Right lung (tissue), 10 donors: ENCODE measurements at places on chromosomes 7 and 10.

- DNase-seq, result no peak
Observed at GRCh38 chr7:139105484-139105883, 4.0 kb downstream of the ZC3HAV1 start.

DNA sequence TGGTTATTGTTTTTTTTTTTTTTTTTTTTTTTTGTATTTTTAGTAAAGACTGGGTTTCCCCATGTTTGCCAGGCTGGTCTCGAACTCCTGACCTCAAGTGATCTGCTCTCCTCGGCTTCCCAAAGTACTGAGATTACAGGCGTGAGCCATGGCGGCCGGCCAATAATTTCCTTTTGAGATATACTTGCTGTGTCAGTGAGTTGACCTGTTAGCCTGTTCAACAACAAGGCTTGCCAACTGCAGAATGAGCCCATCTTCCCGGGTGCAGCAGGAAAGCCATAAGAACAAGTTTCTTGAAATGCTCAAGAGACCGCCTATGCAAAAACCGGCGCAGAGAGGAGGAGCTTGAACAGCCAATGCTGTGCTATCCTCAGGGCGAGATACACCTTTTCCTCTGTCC is 112.5 kb downstream of the PRPF18 start:
- DNase-seq, result no peak

GRCh38 chr10:55628260-55628701 is 732.8 kb downstream of the ZWINT start:
- DNase-seq, result peak; percentile 30

DNA sequence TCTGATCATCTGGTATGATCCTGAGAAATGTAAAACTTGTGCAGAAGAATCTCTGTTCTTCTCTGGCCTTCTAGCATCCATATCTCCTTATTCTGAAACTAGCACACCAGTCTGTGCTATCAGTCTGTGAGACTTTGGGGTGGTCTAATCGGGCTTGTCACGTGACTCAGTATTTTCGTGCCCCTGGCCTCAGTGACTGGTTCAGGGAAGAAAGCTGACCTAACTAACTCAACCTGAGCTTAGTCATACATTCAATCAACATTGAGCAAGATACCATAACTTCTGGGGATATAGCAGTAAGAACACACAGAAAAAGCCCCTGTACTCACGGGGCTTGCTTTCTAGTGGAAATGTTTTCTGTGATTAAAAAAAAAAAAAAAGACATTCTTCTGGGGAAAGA is 109.3 kb downstream of the DKK1 start:
- no peak for DNase-seq

DNA sequence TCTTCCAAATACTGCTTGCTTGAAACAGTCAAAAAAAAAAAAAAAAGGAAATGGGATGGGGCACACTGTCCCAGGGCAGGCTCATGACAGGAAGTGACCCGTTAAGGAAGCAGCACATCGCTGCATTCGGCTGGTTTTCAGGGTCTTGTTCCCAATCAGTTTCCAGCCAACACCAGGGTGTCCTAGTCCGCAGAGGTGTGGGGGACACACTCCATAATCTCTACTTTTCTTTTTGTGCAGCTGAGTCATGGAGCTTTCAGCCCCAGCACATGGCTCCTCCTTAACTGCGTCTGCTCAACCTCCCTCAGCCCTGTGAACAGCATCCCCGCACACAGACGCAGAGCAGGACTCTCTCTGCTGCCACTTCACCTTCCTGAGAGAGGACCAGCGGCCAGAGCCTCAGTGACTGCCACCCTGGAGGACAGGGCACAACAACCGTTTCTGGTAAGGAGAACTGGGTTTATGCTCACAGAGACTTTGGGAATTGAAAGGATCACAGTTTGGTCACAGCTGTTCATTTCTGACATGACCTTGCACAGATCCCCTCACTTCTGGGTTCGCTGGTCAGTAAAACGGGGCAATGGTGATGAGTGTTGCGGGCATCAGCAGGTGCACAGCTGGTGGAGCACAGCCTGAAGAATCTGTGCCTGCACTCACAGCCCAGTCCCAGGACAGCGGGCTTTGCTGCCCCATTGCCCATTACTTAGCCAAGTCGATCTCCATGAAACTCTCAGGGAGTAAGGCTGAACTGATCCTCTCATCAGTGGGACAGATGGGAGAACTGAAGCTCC is at the start of gene GIMAP5:
Gene GIMAP5 (plus strand): TSS at position 154 of the 791 bp plus-strand sequence. CDS start 3,467 bp downstream, outside the sequence.
- DNase-seq, result no peak

GRCh38 chr7:43666938-43667337 is 62.4 kb downstream of the COA1 start:
- DNase-seq, result no peak

- no peak for DNase-seq
Observed at GRCh38 chr10:75261813-75262705, 26.3 kb upstream of the COMTD1 start.

DNA sequence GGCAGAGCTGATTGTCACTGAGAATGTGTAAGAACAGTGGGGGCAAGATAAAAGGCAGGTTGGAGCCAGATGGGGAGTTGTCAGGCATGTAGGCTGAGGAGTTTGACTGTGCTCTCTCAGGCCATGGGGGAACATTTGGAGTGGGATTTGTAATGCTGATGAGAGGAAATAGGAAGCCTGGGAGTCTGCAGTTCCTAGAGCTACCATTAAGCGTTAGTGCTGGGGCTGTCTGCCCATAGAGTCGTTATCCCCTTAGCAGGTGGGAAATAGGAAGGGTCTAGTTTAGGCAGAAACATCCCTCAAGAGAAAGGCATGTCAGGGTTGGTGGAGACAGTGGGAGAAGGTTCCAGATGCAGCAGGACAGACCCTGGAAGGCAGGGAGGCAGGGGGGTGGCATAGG is 75.5 kb downstream of the RPS24 start:
- no peak for DNase-seq

GRCh38 chr10:12984165-12984747 is 17.3 kb downstream of the CCDC3 start:
- DNase-seq, result no peak

GRCh38 chr10:17228091-17229015 is at the start of gene VIM:
VIM (plus strand) TSS chr10:17228241; CDS start chr10:17229423, 1,182 bp downstream.
- peak; percentile 89 for DNase-seq

DNA sequence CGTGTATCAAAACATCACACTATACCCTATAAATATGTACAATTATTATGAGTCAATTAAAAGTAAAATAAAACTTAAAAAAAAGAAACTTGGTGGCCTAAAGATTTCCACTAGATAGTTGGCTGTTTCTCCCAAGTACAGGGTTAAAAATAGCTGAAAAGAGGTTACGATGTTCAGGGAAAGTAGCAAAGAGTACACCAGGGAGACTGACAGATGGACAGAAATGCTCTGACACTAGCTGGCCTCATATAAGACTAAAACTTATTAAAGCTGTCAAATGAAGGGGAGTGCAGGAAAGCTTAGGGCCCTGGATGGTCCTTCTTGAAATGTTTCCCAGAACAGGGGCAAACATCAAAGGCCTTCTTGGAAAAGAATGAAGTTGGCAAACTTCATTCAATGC is 51.3 kb downstream of the TCAF1 start:
- DNase-seq, result no peak
